CD4-positive, alpha-beta T cell (primary cell): ENCODE measurements at places on chromosomes 11 and 22. TPM values are rescaled to one million over a fixed set of nuclear protein-coding genes. Genes with fewer than 3 reads are reported as not detected.

GRCh38 chr11:45489281-45489905, 176.0 kb downstream of the CHST1 start:
- no peak for DNase-seq

GRCh38 chr11:19814421-19814820, 101.8 kb downstream of the NAV2 start:
- DNase-seq: no peak

DNA sequence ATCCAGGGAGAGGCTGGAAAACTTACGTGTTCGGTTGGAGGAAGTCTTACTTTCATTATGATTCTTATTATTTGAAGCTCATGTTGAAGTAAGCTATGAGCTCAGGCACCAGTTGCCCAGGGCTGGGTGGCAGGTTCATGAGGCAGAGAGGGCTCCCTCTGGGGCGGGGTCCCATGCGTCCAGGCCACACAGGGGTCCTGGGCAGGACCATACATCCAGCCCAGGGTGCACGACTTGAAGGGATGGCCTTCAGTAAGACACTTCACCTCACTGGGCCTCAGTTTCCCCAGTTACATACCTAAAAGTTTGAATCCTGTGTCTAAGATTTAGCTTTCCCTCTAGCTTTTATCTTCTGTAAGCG, 107.3 kb upstream of the B3GAT1 start:
- DNase-seq: no peak

CASP5 gene
- not detected for total RNA-seq

DNA sequence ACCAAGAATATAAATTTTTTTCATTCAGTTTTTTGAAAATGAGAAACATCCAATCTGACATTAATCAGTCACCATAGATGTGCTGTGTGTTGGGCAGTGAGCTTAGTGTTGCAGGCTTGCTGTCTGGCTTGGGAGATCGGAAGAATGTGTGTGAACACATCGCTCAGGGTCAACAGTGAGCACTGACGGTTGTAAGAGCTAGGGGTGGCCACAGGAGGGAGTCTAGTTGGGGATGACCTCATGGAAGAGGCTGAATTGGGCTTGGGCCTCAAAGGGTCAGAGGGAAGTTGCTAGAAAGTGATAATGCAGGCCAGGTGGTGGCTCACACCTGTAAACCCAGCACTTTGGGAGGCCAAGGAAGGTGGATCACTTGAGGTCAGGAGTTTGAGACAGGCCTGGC, 375.4 kb downstream of the DDX10 start:
- no peak for DNase-seq

- DNase-seq: no peak
Measured at GRCh38 chr11:2781408-2782274, 81.8 kb upstream of the KCNQ1OT1 start.

XKR3 gene
- not detected for total RNA-seq

CARD18 gene
- total RNA-seq: not detected

DNA sequence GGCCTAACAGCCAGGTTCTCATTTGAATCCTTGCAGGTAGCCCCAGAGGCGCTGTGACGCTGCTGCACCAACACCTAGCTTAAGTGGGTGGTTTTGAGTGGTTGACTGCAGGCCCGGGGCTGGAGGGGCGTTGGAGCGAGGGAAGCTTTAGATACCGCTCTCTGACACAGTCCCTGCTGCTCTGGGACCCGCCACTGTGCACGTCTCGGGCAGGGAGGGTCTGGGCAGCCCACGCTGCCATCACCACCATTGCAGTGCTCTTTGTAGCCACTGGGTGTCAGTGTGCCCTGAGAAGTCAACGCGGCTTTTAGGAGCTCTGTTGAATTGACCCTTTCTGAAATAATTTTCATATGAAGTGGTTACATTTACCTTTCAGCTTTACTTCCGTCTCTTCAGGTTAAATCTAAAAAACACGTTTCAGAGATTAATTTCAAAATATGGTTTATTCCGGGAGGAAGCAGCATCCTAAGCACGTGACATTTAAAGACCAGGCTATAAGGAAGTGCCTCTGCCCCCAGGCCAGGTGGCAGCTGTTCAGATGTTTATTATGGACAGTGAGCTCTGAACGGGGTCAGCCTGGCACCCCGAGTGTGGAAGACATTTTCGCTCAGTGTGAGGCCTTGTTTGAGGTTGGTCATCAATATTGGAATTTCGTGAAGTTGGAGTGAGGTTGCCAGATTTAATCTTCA, 30.9 kb upstream of the PARVB start:
- DNase-seq: peak; percentile 37

YPEL1 gene
- 2.3 TPM for total RNA-seq

- DNase-seq: no peak
Measured at GRCh38 chr22:41893591-41894375, 21.1 kb downstream of the SHISA8 start.

FAM227A gene
- total RNA-seq: 0.34 TPM

DNA sequence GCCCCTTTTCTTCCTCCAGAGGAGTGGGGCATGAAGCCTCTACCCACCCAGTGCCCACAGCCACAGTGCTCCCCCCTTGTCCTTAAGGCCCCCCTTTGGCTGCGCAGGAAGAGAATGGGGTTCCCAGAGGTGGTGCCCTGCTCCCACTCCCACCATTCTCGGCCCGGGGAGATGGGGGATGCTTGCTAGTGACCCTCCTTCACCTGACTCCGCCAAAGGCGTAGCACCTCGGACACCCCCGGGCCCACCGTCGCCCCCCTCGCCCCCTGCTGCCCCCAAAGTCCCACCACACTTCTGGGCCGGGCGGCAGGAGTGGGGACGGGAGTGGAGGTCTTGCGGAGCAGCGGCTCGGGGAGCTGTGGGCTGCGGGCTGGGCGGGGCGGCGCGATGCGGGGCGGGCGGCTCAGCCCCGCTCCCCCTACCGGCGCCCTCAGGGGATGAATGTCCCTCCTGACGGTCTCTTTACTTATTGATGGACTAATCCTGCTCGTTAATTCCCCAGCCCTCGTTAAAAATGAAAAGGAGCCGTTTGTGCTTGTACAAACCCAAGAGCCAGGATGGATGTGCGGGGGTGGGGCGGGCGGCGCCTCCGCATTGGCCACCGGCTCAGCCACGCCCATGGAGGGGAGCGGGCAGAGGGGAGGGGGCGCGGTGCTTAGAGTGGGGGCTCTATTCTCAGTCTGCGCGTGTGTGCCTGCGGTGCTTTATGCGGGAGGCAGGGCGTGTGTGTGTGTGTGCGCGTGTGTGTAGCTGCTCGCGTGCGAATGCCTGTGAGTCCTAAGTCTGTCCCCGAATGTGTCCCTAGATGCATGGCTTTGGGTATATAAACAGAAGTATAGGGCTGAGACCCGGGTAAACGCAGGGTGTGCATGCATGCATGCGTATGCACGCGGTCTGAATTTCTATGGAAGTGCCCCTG, 25.6 kb downstream of the SYT7 start:
- no peak for DNase-seq

PRODH gene
- not detected for total RNA-seq

GRCh38 chr22:24699876-24700275, 74.6 kb downstream of the PIWIL3 start:
- DNase-seq: no peak

RIC3 gene
- 57.6 TPM for total RNA-seq

ART1 gene
- total RNA-seq: not detected

GRCh38 chr11:86795949-86796348, 4.4 kb upstream of the PRSS23 start:
- no peak for DNase-seq

MMP8 gene
- total RNA-seq: not detected
